ENCODE measurements at places on chromosomes 11 and 22.

DNA sequence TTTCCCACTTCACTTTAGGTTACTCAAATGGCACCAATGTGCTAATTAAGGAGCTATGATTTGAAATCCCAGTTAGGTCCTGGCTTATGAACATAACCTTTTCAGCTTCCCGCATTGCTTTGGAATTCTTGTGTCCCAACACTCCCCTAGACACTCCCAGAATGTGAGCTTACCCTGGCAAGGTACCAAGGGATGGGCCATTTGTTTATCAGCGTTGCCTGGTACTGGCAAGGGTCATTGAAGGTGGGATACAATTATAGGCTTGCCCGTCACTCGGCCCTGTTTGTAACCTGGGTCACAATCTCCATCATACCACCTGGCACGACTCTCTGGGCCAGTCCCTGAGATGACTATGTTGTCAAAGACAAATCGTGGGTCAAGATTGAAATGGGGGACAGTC is 5.4 kb downstream of the CSRP3 start:
- DNase-seq: no peak

- DNase-seq: no peak
Observed at GRCh38 chr22:26708256-26709009, 51.0 kb downstream of the MIAT start.

DNA sequence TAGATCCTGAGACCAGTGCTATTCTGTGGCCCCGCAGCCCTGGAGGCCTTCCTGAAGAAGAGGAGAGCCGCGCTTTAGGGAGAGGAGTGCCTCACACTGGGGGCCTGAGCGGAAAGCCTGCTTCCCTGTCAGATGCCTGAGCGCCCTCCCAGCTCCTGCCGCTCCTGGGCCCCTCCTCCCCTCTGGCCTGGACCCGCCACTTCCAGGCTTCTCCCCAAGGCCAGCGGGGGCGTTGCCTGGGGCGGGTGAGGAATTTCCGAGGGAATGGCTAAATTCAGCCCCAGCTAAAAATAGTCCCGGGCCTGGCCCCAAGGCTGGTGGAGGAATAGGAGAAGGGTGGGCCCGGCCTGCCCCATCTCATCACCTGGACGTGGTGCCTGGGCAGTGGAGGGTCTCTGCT is 15.4 kb downstream of the ARHGEF17 start:
- DNase-seq: no peak

DNA sequence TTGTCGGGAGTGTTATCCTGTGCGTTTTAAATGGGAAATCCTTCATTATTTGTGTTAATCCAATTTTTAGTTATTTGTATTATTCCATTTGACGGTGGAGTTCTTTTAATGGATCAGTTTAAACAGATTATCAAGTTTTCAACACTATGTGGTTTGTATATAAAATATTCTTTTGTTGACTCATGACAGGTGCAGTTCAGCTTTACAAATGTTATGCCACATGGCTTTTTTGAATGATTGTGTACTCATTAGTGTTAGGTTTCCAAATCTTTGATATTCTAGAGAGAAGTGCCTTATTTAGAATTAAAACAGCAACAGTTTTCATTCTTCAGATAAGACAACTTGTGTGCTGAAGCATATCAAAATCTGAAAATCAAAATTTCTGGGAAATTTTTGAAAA is 2.4 kb downstream of the JAM3 start:
- no peak for DNase-seq

DNA sequence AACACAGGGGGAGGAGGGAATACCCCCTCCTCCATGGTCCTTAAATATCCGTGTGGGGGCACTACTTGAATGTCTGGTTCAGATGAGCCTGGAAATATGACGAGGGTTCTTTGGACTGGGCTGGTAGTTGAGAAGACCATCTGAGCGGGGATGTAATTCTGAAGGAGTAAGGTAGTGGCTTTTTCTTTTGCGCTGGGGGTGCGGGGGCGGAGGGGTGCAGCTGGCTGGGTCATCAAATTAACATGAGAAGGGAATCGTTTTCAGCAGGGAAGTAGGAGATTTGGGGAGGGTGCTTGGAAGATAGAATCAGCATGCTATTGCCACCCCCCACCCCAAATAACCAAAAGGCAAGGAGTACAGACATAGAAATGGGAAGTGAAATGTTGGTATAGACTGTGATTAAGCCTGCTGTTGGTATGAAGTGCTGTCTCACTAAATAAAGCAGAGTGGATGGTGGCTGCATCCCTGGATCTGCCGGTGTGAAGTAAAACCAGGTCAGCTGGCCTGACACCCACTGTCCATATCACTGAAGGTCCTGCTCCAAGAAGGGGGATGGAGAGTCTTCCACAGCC is 121.9 kb upstream of the HSD17B12 start:
- DNase-seq: no peak

- no peak for DNase-seq
Observed at GRCh38 chr11:110085255-110085838, 7.8 kb upstream of the ZC3H12C start.

- no peak for DNase-seq
Observed at GRCh38 chr11:59224351-59224928, 11.7 kb upstream of the MPEG1 start.

DNA sequence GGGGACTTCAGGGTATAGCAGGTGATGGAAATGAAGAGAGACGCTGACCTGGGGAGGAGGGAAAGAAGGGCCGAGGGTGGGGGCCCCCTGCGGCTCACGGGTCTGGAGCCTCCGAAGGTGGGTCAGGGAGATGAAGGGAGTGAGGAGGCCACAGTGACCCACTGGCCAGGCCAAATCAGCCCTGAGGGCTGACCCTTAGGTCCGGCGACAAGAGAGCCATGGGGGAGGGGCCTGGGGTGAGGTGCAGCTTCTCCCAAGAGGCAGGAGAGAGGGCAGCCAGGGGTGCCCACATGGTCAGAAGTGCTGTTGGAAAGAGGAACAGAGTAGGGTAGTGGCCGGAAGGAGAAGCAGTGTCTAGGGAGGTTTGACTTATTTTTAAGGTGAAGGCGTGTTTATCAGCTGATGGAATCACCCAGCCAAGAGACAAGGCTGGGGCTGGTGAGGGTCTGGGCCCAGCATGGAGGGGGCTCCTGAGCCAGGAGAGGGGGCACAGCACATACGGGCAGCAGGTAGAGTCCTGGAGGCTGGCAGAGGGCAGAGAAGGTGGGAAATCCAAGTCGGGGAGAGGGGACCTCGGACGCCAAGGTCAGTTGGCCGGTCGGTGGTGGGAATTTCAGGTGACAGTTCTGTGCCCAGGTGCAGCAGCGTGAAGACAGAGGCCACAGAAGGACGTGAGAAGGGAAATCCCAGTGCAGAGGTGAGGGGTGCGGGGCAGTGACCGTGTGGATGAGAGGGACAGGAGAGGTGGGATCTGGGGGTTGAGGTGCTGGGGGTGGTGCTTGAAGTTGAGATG is 49.0 kb downstream of the LINC01488 start:
- DNase-seq: no peak

GRCh38 chr11:133366147-133366546 is 166.2 kb downstream of the OPCML start:
- DNase-seq: no peak

DNA sequence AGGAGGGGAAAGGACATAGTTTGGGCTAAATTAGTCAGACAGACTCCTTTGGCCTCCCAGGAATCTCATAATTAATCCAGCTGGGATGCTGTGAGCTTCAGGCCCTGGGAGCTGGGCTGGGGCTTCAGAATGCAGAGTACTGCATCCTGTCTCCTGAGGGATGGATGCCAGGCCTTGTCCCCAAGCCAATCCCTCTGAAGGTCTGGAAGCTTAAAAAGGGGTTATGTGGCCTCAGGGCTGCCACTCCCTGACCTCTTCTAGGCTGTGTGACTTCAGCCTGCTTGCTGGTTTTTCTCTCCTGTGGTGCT is 6.9 kb upstream of the LRRC32 start:
- no peak for DNase-seq

- DNase-seq: no peak
Observed at GRCh38 chr11:255176-255575, 18.4 kb downstream of the PSMD13 start.

GRCh38 chr11:77410076-77410827 is 63.6 kb downstream of the PAK1 start:
- DNase-seq: no peak

DNA sequence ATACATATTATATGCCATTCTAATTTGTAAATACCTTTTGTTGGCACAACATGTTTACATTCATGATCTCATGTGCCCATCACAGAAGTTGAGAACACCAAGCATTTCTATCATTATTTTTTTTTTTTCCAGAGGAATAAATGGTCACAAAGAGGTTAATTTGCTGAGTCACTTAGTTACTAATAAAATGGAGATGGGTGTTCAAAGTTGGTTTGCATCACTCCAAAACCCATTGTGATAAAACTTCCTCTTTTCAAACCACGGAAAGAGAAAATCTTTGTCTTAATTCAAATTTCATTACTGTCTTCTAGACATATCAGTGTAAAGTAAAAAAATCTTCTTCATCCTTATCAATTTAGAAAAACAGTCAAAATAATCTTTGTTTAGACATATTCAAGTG is 636.8 kb upstream of the CCDC179 start:
- DNase-seq: no peak

- no peak for DNase-seq
Observed at GRCh38 chr22:42925598-42925997, 68.5 kb upstream of the ARFGAP3 start.

GRCh38 chr11:70252844-70253243 is 17.6 kb upstream of the PPFIA1 start:
- no peak for DNase-seq

- no peak for DNase-seq
Observed at GRCh38 chr11:23090659-23091058, 230.4 kb upstream of the CCDC179 start.

DNA sequence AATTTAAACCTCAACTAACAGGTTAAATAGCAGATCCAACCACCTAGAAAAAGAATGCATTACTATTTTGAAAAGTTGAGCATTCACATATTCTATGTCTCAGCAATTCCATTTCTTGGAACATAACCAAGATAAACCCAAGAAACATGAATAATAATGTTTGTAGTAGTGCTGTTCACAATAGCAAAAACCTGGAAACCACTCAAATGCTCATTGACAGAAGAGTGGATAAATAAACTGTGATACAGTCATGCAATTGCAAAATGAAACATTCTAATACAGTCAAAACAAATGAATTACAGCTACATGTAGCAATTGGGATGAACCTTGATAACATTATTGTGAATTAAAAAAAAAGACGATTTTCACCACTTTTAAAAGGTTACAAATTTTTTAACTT is 162.8 kb upstream of the TMEM45B start:
- DNase-seq: no peak

DNA sequence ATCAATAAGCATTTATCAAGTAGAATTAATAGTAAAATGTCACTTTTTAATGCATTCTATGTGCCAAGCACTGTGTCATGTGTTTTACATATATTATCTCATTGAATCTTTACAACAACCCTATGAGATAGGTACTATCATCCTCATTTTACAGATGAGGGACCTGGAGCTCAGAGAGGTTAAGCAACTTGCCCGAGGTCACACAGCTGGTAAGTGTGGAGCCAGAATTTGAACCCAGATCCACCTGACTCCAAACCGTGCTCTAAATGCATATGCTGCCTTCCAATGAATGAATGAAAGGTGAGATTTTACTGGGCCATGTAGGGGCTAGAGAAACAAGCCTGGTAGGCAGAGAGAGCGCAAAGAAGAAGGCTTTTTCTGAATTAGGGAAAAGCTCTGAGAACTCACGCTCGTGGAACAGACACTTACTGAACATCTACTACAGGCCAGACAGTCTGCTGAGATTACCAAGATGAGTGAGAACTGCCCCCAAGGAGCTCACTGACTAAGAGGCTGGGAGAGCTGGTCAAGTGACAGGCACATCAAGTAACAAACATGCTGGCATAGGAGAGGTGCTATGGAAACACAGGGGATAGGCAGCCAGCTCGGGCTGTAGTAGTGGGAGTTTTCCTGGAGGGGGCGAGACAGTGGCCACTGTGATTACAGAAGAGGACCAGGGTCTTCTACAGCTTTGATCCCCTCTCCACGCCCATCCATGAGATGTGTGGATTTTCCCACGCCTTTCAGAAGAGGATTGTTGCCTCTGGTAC is 4.4 kb downstream of the ABCG4 start:
- no peak for DNase-seq

- DNase-seq: no peak
Observed at GRCh38 chr11:10728154-10728553, 22.9 kb upstream of the CTR9 start.

GRCh38 chr22:37802310-37803194 is 5.2 kb upstream of the GCAT start:
- DNase-seq: peak; percentile 66

GRCh38 chr22:22666307-22667091 is 22.1 kb downstream of the GGTLC2 start:
- DNase-seq: peak; percentile 37

DNA sequence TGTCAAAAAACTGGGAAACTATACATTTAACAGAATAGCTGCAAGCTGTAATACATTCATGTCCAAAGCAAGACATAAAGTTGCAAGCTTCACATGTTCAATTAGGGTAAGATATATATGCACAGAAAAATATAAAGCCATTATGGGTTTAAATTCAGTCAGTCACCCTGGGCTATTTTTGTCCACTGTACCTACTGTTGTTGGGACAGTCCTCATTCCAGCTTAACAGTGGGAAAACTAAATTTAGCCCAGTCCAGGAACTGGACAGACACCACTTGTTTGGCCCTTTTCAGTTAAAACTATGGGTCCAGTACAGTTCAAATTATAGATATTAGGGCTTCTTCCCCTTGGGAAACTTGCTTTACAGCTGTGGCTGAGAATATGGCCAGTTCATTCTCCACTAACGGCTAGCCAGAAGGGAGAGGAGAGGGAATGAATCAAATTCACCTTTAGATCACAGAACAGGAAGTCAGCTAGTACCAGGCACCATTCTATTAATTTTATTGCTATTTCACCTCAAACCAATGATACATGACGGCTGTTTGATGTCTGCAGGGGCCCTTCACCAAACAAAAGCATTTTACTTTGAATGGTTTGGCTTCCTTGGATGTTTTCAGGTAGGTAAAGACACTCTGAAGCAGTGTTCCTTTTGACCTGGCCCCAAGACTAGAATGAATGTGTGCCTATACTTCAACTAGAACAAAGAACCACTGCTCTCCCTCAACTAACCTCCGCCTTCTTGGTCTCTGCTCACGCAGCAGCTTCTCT is 22.2 kb downstream of the ZNF280B start:
- DNase-seq: no peak

GRCh38 chr22:26707090-26707489 is 49.7 kb downstream of the MIAT start:
- DNase-seq: no peak

- DNase-seq: no peak
Observed at GRCh38 chr11:76408171-76408965, 27.2 kb downstream of the GVQW3 start.

GRCh38 chr11:93028960-93029522 is 59.6 kb downstream of the MTNR1B start:
- DNase-seq: no peak

DNA sequence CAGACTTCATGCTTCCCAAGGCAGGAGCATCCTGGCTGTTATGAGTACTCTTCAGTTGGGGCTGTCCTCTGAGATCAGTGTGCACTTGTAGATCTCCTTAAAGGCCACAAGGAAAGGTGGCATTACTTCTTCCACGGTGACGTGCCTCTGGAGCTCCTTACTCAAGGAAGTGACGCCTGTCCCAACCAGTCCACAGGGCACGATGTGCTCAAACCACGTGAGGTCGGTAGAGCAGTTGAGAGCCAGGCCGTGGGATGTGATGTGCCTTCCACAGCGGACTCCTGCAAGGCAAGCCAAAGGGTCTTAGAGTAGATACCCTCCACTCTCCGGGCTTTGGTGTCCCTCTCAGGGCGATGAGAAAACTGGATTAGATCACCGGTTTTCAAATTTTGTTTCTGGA is 1.4 kb downstream of the LIPT2 start:
- peak; percentile 5 for DNase-seq

Data from pancreas (tissue), 10 donors.